ENCODE measurements at places on chromosomes 13 and 19.

- DNase-seq, result no peak
Measured at GRCh38 chr13:80070024-80070703, 270.8 kb downstream of the SPRY2 start.

DNA sequence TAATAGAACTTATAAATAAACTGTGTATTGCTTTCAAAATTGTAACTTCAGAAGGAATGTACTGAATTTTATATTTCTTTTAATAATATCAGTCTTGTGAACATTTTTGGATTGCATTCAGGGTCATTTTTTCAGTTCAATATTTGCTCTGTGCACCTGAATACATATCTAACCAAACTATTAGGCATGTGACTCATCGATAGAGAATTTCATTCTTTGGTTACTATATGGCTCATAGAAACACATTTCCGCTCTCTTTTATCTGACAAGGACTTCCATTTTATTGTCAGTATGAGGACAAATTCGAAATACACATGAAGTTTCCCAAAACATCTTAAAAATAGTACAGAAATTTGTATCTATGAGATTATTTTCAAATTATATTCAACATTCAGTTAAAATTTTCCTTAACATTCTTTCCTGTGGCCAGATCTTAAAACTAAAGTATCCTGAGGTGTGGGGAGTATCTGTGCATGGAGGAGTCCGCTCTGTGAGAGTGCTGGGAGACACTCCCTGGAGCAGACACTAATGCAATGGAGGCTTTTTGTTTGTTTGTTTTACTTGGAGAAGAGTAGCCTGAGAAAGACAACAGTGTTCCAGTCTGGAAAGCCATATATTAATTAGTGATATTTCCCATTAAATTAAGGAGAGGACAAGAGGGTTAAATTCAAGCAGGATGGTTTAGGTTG is 483.6 kb downstream of the PCDH20 start:
- no peak for DNase-seq

GRCh38 chr19:18499055-18499775 is 22.7 kb downstream of the ELL start:
- DNase-seq, result no peak

DNA sequence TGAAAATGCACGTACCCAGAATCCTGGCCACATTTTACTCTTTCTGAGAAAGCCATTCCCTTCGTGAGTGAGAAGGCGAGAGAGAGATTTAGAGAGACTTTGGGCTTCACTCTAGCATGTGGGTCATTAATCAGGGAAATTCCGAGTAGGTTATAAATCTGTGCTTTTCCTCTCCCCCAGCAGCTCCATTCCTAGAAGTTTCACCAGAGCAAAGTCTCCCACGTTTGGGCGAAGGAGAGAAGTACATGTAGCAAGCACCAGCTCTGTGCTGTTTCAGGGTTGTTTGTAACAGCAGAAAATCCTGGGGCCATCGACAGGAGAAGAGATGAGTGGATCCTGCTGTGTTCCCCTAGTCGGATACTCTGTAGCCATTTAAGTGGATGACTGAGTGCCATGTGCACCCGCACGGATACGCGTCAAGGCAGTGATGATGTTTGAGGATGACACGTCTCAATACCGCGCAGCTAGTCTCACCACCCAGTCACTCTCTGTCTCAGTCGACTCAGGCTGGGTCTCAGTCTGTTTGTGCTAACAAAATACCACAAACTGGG is 131.8 kb upstream of the PEG3 start:
- no peak for DNase-seq

DNA sequence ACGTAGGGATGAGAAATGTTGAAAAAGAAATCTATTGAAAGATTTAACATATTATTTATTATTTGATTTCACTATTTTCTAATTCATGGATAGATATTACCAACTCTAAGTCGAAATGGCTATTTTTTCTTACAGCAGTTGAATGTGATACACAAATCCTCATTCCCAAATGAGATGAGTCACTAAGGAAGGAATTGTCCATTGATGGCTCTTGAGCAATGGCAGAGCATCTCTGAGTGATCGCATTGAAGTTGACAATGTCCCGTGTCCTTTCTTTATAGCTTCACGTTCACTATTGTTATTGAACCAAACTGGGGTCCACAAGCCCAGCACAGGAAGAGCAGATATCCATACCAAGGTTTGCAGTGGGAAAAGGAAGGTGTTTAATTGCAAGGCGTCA is 648.3 kb upstream of the SPRY2 start:
- no peak for DNase-seq

DNA sequence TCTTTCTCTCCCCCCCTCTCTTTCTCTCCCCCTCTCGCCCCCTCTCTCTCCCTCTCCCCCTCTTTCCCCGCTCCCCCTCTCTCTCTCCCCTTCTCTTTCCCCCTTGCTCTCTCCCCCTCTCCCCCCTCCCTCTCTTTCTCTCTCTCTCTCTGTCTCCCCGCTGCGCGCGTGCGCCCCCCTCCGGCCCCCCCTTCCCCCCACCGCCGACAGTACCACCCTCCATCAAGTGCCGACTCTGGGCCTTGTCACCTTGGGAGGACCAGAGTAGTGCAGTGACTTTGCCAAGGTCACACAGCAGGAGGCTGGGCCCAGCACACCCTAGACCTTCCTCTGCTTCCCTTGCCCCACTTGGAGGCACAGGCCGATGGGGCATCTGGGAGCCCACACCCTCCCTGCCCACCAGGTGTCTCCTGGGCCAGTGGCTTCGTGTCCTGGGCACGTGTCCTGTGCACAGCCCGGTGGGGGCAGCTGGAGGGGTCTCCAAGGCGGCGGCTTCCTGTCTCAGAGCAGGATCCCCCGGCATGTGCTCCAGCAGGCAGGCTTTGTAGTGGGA is 121.6 kb downstream of the KDM4B start:
- DNase-seq, result no peak

DNA sequence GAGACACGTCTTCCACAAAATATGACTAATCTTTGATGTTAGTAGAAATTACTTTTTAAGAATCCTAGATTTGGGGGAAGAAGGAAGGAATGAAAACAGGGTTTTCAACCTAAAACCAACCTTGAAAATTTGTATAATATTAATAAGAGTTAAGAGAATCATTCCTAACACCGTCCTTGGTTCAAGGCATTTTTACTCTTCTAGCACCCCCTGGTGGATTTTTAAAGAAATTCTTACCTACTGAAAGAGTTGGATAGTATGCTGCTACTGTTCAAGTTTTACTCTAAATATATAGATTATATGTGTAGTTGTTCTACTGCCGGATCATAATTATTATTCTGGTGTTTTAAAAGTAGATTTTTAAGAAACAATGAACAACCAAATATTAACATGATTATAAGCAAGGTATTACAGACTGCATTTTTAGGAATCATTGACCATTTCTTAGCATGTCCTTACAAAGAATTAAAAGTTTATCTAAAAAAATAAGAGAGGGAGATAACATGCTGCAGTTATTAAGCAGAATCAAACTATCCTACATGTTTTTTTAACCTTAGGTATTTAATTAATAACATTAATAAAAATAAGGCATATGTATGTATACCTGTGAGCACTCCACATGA is 7.4 kb upstream of the SLITRK6 start:
- no peak for DNase-seq

DNA sequence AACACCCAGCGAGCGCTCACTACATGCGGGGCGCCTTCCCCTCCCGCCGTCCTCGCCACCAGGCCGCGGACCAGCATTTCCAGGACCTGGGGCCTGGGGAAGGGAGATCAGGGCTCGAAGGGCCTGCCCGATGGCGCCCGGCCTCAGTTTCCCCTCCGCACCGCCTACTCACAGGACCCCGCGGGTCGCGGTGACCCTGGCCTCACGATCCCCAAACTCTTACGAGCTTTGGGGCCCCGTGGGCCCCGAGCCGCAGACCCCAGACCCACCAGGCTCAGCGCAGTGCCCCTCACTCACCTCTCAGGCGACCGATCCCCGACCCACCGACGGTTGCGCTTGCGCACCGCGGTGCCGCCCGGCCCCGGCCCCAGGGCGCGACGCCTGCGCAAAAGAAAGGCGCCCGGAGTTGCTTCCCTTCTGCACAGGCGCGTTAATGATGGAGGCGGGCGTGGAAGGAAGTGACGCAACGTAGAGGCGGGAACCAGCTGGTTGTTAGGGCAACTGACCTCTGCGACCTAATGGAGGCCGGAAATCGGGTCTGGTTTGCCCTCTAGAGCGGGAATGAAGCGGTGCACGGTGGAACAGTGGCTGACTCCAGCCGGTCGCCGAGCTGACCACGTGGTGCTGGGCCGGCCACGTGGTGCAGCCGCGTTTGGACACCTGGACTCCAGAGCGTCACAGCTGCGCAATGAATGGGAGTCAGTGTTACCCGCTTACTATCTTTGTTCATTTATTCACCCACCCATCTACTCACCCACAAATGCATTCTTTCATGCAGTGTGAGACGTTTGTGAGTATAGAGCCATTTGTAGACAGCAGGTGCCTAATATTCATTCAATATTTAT is at the start of gene SGTA:
Gene SGTA, minus strand, starts transcription at position 338 of the 845 bp plus-strand sequence. CDS start 14,205 bp downstream, outside the sequence.
- peak; percentile 76 for DNase-seq

GRCh38 chr13:24178847-24179485 is 18.4 kb downstream of the SPATA13 start:
- no peak for DNase-seq

DNA sequence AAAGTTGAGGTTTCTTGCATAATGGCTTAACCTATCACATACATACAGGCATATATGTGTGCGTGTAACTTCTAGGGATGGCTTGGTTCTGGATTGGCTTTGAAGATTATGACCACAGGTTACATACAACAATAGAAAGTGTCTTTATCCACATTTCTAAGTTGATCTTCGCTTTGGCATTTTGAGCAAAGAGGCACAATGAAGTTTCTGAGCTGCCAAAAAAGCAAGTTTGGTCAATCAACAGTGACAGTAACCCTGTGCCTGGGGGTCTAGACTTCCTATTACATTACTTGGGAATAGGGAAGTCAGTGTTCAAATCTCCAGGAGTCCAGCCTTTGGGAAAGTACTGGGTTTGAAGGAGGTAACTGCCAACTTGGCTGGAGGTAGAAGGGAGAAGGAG is 3.1 kb upstream of the SOX1 start:
- no peak for DNase-seq

DNA sequence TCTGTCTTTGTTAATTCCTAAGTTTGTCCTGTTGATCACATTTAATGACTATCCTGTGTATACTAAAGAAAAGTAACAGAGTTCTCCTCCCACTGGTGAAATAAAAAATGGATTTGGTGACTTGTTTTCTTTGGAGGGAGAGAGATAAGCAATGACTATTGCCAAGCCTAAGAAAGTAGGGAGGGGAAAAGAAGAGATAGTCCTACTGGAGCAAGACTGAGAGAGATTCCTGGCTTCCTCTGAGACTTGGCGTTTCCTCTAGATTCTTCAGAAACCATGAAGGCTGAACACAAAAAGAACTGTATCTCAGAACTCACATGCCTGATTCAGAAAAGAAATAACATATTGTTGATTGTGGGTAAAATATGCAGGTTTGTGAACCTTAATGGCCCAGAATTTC is 406.5 kb downstream of the FOXO1 start:
- no peak for DNase-seq

GRCh38 chr19:18480006-18480691 is 41.7 kb downstream of the ELL start:
- no peak for DNase-seq

DNA sequence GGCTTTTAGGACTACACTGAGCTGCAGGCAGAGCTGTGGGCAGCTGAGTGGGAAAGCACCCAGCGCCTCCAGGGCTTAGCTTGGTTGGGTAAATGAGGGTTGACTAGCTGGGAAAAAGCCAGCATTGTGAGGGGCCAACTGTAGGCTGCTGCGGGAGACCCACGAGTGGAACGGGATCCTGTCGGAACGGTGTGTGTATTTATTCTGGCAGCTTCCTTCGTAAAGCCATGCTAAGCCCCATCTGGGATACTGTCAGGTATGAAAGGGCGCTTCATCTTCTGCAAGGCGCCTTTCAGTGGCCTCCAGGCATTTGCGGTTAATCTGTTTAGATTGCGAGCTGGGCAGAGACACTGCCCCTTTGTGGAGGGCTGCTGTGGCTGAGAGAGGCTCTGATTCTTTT is 39.5 kb upstream of the CNMD start:
- DNase-seq, result no peak

- no peak for DNase-seq
Measured at GRCh38 chr13:32581177-32581786, 5.0 kb upstream of the PDS5B start.

- no peak for DNase-seq
Measured at GRCh38 chr13:94057618-94058186, 421.8 kb downstream of the DCT start.

DNA sequence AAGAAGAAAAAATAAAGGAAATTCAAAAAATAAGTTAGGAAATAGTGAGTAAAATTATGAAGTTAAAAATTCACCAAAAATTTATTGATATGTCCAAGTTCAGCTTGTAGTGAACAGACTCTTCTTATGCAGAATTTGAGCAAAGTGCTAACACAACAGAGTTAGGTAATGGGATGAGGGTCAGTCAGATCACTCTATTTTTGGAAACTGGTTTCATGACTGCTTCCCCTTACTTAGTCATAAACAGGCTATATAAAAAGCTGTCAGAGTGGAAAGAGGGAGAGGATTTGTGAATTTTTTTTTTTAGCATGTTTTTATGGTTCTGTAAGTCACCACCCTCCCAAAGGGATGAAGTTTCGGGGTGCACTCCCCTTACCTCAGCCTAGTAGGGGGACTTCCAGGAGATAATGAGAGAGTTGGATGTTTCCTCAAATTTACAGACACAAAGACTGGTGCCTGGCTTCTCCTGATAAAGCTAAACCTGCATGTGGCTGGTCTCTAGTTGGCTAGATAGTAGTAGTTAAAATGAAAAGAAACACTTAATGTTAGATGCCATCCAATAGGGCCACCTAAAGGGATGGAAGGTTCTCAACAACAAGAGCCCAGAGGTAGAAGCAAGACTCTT is 4.5 kb downstream of the CPB2 start:
- DNase-seq, result no peak

GRCh38 chr19:23795462-23795861 is 36.8 kb upstream of the ZNF681 start:
- no peak for DNase-seq

DNA sequence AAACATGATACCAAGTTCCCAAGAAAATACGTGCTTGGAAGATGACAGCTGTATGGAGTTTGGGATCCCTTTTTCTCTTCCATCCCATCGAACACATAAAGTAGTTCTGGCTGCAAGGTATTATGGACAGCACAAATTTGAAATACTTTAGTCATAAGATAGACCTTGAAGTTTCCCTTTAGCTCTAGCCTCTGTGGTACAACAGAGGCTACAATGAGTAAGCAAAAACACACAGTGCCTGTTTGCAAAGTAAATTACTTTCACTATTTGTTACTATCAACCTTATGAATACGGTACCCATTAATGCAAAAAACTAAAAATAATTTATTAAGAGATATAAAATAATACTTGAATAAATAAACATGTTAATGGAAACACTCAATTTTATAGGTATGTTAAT is 21.0 kb upstream of the LRCH1 start:
- DNase-seq, result no peak

- DNase-seq, result no peak
Measured at GRCh38 chr13:23754506-23754905, 134.7 kb downstream of the MIPEP start.

GRCh38 chr19:28582796-28583195 is 630.2 kb downstream of the UQCRFS1 start:
- no peak for DNase-seq
